Fibroblast of skin of back (primary cell): ENCODE measurements at places on chromosomes 2 and 18.

GRCh38 chr2:40329739-40330030, 122.2 kb downstream of the SLC8A1 start:
- no peak for DNase-seq

- DNase-seq: peak; percentile 69
These were observed 108.3 kb downstream of the MTCL1 start for GRCh38 chr18:8813611-8814010.

DNA sequence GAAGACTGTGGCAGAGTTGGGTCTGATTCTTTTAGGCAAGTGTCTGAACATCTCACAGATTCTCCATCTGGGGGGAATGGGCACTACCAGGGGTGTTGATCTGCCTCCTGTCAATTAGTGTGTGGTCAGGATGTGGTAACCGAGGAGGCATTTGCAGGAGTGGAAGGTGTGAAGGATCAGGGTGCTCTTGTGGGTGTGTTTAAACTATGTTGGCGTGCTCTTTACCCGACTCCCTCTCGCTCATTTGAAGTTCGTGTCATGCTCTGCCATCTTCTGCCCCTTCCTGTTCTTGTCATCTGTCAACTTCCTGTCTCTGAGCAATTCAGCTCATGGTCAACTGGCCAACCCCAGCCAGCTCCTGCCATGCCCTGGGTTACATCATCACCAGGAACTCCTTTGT, 107.9 kb downstream of the RTN4 start:
- DNase-seq: no peak

DNA sequence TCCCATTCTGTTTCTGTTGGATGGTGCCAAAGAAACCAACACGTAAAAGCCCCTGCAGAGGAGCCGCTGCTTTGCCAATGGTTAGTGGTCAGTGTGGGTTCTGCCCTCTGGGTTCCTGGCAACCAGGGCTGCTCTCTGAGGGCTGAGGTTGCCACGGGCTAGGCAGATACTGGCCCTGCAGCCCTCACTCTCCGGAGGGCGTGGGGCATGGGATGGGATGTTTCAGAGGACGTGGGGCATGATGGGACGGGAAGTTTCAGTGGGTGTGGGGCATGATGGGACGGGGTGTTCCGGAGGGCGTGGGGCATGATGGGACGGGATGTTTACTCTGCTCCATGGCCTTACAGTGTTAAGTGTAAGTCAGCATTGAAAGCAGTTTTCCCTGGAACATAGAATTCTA, 34.2 kb downstream of the ADI1 start:
- no peak for DNase-seq

GRCh38 chr2:164967361-164967760, 12.0 kb upstream of the SLC38A11 start:
- DNase-seq: no peak

- DNase-seq: peak; percentile 3
These were observed 533.6 kb upstream of the FSHR start for GRCh38 chr2:49687918-49688317.

- DNase-seq: no peak
These were observed 20.0 kb upstream of the SIX2 start for GRCh38 chr2:45029215-45029614.

DNA sequence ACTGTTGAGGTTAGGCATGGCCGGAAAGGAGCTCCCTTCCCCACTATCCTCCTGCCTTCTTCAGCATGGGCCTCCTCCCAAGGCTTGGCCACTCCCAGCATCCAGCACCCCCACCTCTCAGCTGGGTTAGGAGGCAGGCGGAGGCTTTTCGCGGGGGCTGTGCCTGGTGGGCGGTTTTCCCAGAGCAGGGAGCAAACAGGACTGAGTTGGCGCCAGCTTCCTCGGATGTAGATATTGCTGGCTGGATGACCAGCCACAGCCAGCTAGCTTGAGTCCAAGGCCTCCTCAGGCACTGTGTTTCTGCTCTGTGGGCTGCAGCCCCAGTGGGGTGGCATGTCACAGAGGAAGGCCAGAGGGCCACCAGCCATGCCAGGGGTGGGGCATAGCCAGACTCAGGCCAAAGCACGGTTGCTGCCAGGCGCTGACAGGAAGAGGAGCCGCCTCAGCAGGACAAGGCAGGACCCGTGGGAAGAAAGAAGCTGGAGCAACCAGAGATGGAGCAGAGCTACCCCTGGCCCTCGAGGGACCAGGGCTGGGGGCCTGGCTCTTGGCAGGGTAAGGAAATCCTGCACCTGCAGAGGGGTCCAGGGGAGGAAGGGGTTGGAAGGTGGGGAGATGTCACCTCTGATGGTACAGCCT, at the start of gene TCF23:
TCF23 (plus strand) TSS at position 204 of the 639 bp plus-strand sequence; CDS start at position 334, 130 bp downstream.
- DNase-seq: no peak

DNA sequence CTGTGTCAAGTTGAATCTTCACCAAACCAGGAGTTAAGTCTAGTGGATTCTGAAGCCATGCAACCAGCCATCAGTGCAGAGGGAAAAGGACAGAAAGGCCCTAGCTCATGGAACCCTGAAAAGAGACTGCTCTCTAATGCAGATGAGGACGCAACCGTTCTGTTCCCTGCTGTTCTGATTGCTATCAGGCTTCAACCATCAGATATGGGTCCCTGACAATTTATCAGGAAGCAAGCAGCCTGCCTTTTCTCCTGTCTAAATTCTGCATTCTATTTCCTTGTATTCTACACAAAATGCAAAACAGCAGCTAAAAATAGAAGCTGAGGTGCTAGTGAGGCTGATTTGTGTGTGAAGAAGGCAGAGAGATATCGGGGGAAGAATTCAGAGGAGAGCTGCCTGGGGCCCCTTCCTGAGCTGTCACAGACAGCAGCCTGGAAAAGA, 68.4 kb upstream of the RTN4 start:
- DNase-seq: no peak

DNA sequence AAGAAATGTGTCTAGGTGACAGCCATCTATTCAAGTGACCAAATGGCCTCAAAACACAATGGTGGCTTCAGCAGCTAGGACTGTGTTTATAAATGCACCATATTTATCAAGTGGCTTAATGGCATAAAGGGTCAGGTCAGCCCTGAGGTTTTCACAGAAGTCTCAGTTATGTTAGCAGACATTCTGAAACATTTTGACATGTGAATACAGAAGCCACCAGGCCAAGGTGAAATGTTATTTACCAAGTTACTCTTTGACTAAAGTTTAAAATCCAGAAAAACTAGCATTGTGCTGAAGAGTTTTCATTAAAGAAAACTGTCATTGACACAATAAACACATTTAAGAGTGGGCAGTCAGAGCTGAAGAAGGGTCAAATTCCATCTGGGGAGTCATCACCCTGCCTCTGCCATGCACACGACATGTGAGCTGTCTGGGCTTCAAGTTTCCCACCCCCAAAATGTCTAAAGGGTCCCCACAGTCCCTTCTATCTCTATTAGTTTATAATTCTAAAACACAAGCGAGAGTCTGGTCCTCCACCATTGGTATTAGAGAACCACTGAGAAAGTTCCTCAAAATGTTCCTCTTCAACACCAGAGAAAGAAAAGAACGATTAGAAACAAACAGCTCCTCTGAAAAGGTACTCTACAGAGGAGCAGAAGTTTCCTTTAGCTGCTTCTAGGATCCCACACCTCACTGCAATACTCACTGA, 77.5 kb upstream of the FZD5 start:
- DNase-seq: no peak

- no peak for DNase-seq
These were observed 46.1 kb downstream of the EDAR start for GRCh38 chr2:108942888-108943287.

DNA sequence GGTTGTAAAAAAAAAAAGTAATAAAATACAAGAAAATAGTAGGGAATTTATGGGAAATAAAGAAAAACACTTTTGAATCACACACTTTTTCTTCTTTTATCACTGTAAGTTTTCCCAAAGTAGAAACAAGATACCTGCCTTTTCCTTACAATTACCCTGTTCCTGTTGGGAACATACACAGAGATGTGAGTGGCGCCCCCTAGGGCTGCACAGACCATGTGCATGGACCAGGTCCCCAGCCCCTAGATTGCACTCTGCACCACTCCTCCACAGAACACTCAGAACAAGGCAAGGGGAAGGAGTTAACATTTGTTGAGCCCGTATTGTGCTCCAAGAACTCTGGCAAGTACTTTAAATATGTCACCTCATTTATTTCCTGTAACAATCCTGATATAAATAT, 118.7 kb upstream of the NRP2 start:
- DNase-seq: no peak

- DNase-seq: no peak
These were observed 148.0 kb downstream of the GALR1 start for GRCh38 chr18:77397617-77398016.

GRCh38 chr2:179974761-179975160, 32.3 kb downstream of the CWC22 start:
- DNase-seq: peak; percentile 80

GRCh38 chr2:73746015-73746876, 9.1 kb upstream of the TPRKB start:
- no peak for DNase-seq

GRCh38 chr2:30239308-30239985, 8.1 kb downstream of the LBH start:
- peak; percentile 87 for DNase-seq

DNA sequence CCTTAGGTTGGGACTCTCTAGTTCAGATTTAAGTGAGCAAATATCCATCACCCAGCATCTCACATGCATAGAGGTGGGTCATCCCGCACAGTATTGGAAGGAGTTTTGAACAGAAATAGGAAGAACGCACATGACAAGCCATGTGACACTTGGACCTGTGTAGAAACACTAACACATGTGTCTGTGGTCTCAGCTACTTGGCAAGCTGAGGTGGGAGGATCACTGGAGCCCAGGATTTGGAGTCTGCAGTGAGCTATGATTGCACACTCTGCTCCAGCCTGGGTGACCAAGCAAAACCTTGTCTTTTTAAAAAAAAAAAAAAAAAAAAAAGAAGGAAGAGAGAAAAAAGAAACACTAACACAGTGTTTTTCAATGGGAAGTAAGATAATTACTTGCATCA, 5.4 kb upstream of the MTCL1 start:
- DNase-seq: peak; percentile 17

DNA sequence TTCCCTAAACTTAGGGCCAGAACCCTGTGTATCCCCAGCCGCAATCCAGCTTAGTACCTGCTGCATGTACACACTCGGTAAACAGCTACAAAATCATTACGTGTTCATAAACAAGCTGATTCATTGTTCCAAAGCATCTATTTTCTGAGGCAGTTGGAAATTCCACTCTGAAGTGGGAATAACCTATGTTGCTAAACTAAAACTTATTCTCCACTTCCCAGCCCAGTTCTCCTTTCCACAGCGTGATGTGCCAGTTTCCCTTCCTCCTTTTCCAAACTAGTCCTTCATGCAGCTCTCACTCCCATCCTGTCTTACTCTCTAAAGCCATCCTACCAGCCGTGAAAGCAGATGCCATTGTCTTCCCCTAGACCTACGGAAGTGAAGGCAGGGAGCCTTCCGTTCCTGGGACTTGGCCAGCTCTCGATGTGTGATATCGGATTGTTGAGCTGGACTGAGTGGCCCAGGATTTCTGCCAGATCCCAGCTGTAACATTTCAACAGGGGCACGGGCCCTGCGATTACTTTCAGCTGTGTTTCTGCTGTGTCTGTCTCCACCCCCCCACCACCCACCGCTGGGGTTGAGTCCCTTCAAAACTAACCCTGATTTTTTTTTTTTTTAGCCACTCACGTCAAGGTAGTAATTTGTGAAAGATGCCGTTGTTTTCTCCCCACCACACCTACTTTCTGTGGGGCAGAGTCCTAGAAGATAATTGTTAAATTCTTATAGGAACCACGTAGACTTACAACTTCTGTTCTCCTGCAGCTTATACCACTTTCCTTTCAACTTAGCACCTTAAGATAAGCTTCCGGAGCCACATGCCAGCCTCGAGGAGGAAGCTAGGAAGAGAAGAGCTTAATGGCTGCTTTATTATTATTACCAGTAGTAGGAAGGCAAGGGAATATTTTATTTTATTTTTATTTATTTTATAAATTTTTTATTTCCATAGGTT, 100.9 kb downstream of the CRIM1 start:
- peak; percentile 80 for DNase-seq

DNA sequence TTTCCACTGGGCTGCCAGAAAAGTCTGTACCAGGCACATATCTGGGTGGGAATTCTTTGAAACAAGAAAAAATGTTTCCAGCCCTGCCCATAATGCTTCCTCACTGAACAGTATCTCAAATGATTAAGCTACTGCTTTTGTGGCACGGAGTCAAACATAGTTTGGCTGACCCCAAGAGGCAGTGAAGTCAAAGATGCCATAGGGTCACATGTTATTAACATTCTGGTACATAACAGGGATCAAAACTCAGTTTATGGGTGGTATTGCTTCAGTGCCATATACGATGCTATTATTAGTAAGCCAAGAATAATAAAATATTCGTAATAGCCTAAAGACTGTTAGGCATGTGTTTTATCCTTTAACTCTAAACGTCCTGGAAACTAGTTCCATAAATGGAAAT, 112.4 kb downstream of the FEZ2 start:
- peak; percentile 99 for DNase-seq

DNA sequence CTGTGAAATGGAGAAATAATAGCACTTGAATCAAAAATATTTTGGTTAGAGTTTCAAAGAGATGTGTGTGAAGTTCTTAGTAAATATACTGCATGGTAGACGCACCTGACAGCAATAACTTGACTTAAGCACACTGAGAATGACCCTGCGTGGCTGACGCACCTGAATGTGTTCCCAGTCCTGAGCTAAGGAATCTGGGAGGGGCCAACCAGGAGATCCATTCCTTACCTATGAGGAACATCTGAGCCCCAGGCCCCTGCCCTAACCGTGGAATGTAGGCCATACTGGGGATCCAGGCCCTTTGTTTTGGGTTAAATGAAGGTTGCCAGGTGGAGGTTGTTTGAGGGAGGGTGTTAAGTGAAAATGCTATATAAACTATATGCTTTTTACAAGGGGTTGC, 284.4 kb downstream of the RBM43 start:
- no peak for DNase-seq

DNA sequence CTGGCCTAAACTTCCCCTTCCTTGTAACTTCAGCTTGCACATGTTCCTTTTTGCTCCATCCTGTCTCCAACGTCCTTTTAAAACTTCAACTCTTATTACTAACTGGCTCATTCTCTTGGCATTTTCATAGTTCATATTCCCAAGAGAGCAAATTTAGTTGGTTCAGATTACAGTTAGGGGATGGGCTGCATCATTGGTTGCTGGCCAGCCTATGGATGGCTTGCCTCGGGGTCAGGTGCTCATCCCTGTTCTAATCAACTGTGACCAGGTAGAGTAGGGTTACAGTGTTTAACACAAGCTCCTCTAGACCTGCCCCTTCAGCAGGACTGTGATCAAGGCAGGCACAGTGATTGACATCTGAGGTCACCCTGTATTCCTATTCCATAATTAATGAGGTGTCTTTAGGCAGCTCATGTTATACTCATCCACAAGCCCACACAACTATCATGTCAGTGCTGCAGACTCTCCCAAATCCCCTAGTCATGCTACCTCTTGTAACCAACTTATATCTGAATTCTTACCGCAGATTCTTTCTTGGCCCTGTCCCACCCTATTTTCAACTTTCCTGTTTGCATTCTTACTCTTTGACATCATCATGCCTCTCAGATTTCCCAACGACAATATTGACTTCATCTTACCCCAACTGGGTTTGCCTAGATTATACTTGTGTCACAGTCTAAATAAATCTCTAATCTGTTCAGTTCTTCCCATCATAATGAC, 293.3 kb downstream of the MTX2 start:
- peak; percentile 86 for DNase-seq
